ENCODE measurements at places on chromosomes 7 and 10. TPM values are rescaled to one million over a fixed set of nuclear protein-coding genes. Genes with fewer than 3 reads are reported as not detected.

The GSTO2 gene
- total RNA-seq, result 1.6 TPM

The SPDYE1 gene
- not detected for total RNA-seq

The GPR85 gene
- not detected for total RNA-seq

The GALNT17 gene
- not detected for total RNA-seq

The NAT16 gene
- total RNA-seq, result not detected

The FAM180A gene
- total RNA-seq, result not detected

The ANXA8 gene
- total RNA-seq, result not detected

The CDK14 gene
- 0.47 TPM for total RNA-seq

The CYP26C1 gene
- total RNA-seq, result 0.22 TPM

The ACTR1A gene
- 60.0 TPM for total RNA-seq

The LLCFC1 gene
- not detected for total RNA-seq

The LIPK gene
- total RNA-seq, result not detected

The ANK3 gene
- 80.0 TPM for total RNA-seq

The TMEM176A gene
- total RNA-seq, result 1.1 TPM

The SPDYE2 gene
- 0.20 TPM for total RNA-seq

The FGL2 gene
- 2.9 TPM for total RNA-seq

The FAM25C gene
- total RNA-seq, result not detected

The SCIN gene
- total RNA-seq, result 0.25 TPM

The C7orf25 gene
- 8.8 TPM for total RNA-seq

The PTPN20 gene
- total RNA-seq, result 1.9 TPM

The TSPAN15 gene
- total RNA-seq, result 2.4 TPM

The OR2A5 gene
- total RNA-seq, result not detected

The RNF133 gene
- not detected for total RNA-seq

The GOLGA7B gene
- total RNA-seq, result 7.9 TPM

All from CD4-positive, alpha-beta memory T cell (primary cell).